ENCODE measurements at places on chromosomes 7 and 10.

DNA sequence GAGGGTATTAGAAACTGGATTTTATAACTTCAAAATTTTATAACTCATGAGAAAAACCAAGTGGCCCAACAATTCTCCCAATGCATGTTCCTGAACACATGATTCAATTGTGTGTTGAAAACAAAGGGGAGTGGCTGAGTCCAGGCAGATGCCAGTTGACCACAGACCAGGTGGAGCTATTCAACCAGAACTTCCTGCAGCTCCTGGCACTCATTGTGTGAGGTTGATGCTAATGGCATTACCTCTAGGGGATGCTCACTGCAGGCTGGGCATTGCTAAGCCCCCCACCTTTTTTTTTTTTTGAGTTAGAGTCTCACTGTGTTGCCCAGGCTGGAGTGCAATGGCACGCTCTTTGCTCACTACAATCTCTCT lies 20.3 kb downstream of the MYOF start:
- DNase-seq: no peak

GRCh38 chr10:89785095-89785494 lies 83.7 kb downstream of the KIF20B start:
- no peak for DNase-seq

- DNase-seq: no peak
These were observed 78.5 kb downstream of the ETV1 start for GRCh38 chr7:13910805-13911551.

- no peak for DNase-seq
These were observed 7.1 kb upstream of the C10orf105 start for GRCh38 chr10:71726580-71727104.

GRCh38 chr7:74466196-74466813 lies 12.6 kb downstream of the GTF2IRD1 start:
- DNase-seq: no peak

GRCh38 chr7:138137423-138138171 lies 61.3 kb downstream of the AKR1D1 start:
- no peak for DNase-seq

DNA sequence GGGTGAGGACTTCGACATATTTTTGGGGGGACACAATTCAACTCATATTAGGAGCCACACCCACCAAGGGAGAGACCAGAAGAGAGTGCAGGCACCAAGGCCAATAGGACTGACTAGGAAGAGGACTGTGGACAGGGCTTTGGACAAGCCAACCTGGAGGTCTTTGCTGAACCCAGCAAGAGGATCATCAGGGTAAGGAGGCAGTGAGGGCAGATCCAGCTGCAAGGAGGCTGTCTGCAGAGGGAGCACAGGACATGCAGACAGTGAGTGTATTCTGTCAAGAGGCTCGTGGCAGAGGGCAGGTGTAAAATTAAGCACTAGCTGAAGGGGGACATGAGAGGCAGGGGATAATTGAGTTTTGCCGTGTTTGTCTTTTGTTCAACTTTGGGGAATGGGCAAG lies 83.4 kb upstream of the MGMT start:
- no peak for DNase-seq

- no peak for DNase-seq
These were observed 758 bp downstream of the TMEM168 start for GRCh38 chr7:112789453-112789816.

GRCh38 chr10:62632071-62632809 lies 172.3 kb upstream of the ADO start:
- no peak for DNase-seq

DNA sequence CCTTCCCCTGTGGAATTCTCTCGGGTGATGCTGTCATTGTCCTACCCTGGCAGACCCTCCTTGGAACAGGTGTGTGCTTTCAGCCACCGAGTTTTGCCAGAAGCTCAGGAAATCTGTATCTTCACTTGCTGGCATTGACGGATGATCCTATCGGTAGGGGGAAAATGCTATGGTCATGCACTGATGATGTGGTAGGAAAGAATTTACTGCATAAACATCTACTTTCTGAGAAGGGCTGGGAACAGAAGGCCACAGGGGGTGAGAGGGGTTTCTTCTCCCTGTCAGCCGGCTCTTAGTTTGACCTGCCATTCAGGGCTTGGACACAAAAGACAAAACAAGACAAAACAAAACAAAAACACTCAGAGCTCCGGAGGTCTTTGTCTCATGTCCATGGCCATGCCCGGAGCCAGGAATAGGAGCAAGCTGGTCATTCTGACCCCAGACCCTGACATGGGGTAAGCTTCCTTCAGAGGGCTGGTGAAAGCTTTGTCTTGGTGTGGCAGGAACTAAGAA lies 43.6 kb upstream of the CARD11 start:
- no peak for DNase-seq

GRCh38 chr10:27490807-27491206 lies 13.3 kb upstream of the RAB18 start:
- DNase-seq: no peak

- DNase-seq: no peak
These were observed 94.2 kb downstream of the C10orf90 start for GRCh38 chr10:126576336-126576735.

GRCh38 chr10:56763090-56763489 lies 402.0 kb upstream of the ZWINT start:
- no peak for DNase-seq

DNA sequence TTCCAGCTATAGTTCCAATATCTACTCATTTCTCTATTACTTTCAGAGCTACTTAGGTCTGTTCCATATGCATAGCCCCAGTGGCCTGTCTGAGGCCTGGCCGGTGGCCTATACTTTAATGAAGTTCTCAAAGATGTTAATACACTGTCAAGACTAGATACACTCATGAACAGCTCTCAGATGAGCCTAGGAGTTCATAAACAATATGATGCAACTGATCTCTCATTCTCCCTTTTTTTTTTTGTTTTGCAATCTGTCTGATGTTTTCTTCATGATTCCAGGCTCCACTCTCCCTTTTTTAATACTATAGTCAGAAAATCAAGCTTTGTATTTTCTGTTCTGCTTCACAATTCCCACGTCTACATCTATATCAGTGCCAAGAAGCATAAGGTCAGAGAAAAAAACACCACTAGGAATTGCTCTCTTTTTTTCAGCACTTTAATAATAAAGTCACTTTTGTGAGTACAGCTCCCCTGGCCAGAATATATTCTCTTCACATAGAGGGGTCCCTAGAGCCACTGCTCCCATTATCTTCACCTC lies 321.0 kb downstream of the C7orf25 start:
- no peak for DNase-seq

- no peak for DNase-seq
These were observed 32.4 kb upstream of the SMKR1 start for GRCh38 chr7:129469930-129470329.

GRCh38 chr7:78768859-78769258 lies 684.6 kb downstream of the MAGI2 start:
- DNase-seq: no peak

DNA sequence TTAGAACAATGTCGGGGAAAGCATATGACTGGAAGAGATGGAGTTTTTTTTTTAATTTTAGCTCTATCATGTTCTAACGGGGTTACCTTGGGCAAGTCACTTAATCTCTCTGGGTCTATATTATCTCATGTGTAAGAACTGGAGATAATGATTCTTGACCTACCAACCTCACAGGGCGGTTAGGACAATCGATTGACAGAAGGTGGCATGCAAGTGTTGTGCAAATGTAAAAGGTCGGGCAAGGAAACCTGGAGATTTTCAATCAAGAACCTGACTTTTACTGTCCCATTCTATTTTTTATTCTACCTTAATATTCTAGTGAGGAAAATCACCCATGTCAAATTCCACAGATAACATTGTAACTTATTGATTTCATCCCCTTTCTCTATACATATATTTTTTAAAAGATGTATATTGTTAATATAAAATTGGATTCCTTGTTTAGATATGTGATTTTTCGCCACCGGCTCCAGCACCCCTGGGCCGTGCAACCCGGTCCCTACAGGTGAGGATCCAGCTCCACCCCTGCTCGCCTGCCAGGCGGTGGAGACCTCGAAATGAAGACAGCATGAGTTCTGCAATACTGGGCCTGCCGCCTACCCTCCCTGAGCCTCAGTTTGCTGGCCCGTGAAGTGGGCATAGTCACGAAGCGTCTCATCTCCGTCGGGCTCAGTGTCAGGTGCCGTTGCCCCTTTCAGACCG lies 497.6 kb upstream of the PHF14 start:
- no peak for DNase-seq
